ENCODE measurements at places on chromosomes 6 and 20.

DNA sequence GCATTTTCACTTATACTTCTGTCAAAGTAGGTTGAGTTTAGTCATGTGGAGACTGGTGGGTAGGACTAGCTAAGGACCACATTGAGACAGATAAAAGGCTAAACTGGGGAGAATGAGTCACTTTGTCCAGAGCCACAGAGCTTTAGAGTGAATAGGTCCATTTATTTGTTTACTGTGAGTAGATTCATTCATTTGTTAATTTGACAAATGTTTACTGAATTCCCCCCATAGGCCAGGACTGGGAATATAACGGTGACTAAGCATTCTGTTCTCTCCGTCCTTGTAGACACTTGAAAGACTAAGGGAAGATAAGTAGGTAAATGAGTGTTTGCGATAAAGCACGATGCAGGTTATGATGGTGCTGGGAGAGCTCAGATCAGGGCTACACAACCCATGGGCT lies 699.7 kb upstream of the ID4 start:
- no peak for DNase-seq

- DNase-seq = no peak
Observed at GRCh38 chr6:156310701-156311100, 466.5 kb upstream of the ARID1B start.

DNA sequence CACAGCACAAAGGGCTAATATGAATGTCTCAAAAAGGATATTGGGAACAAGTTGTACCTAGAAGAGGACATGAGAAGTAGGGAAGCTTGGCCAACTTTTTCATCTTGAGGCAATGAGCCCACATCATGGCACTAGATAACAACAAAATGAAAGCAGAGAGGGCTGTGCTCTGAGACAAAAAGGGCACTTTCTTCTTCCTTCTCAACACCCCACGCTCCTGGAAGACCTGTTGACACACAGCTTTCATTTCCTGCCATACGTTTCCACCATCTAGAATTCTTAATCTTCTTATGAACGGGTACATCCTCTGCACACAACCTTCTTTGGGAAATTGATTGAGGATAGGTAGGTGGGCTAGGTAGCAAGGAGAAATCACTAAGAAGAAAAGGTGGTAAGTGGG lies 187.8 kb upstream of the STXBP5 start:
- DNase-seq = no peak

DNA sequence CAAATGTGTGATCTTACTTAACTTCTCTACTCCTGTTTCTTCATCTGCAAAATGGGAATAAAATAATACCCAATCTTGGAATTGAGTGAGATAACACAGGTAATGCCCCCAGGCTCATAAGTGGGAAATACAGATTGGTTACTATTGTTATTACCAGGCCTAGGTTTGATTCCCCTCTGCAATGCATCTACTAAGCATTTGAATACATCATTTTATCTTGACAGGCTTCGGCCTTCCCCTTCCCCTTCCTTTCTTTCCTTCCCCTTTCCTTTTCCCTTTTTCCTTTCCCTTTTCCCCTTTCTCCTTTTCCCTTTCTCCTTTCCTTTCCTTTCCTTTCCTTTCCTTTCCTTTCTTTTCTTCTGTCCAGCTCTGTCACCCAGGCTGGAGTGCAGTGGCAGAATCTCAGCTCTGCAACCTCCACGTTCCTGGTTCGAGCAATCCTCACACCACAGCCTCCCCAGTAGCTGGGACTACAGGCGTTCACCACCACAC lies 7.3 kb upstream of the HNF4A start:
- no peak for DNase-seq

DNA sequence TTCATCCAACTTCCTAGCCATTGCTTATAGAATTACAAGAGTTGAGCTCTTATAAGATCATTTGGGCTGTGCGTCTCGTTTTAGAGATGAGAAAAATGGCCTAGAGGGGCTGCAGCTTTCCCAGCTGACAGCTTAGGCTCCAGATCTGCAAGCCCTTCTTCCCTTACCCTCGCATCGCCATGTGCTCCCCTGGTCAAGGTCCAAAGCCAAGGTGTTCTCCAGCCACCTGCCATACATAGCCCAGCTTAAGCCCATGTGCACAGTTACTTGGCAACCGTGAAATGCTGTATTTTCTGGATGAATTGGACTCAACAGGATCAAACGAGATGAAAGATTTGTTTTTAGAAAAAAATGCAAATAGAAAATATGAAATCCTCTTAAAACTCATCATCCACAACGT lies 7.9 kb downstream of the MAP3K4 start:
- no peak for DNase-seq

DNA sequence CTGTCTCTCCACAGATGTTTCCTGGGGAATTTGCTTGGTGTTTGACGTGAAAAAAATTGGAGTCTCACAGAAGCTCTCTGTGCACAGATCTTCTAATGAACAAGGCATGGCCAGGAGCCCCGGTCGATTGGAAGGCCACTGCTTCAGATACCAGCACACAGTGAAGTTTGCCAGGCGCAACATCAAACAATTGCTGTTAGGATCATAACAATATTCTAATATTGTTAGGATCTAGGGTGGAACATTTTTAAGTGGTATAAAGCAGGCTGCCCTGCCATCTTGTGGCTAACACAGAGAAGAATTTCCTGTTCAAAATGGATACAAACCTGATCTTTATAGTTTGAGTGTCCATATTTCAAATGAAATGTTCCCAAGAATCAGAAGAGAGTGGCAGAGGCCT lies 64.1 kb downstream of the C6orf118 start:
- peak; percentile 60 for DNase-seq

DNA sequence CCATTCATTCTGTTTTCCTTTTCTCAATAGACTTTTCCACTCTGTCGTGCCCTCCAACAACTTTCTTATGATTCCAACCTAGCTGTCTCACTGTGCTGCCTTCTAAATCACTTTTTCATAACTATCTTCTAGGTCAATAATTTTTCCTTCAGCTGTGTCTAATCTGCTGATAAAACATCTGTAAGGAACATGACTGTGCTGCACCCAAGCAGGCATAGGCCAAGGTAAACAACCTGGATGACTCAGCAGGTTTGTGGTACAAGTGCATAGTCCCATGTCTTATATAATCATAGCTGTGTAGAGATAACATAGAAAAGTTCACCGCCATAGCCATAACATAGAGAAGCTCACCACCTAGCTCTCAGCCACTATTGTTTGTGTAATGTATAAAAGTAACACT lies 332.3 kb downstream of the PLCB1 start:
- no peak for DNase-seq

GRCh38 chr20:31974951-31975487 lies 7.1 kb downstream of the XKR7 start:
- DNase-seq = no peak

GRCh38 chr6:110358553-110359160 lies 508 bp upstream of the METTL24 start:
- no peak for DNase-seq

DNA sequence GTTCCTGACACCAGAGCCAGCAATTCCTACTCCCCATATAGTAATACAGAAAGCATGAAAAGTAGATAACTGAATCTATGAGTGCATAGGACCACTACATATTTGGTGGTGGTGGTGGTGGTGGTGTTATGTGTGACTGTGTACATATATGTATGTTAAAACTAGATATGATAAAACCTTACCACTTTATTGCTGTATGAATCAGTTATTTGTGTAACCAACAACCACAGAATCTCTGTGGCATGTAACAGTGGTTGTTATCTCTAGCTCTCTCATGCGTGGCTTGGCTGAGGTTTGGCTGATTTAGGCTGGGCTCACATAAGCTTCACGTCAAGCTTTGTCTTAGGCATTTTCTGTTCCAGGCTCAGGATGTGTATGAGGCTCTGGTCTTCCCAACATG lies 55.7 kb downstream of the PLCB1 start:
- peak; percentile 35 for DNase-seq

DNA sequence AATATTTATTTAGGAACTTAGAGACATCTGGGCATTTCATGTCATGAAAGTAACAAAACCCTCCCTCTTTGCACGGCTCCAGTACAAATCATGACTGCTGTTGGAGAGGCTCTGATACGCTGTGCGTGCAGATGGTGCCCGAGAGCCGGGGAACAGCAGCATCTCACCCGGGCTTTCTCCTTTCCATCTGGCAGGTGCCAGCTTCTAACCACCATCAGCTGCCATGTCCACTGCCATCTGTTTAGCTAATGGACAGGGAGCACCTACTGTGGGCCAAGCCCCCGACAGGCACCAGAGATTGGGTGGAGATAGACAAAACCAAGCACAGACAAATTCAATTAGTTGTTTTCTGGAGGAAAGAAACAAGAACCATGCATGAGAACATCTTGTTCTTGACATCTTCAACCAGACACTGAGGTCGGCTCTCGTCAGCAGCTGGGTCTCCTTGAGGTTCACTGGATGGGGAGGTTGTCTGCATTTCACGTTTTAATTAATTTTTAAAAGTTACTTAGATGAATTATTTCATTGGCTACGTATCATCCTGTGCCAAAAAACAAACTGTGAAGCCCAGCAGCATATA lies 323.7 kb downstream of the THBS2 start:
- DNase-seq = no peak

DNA sequence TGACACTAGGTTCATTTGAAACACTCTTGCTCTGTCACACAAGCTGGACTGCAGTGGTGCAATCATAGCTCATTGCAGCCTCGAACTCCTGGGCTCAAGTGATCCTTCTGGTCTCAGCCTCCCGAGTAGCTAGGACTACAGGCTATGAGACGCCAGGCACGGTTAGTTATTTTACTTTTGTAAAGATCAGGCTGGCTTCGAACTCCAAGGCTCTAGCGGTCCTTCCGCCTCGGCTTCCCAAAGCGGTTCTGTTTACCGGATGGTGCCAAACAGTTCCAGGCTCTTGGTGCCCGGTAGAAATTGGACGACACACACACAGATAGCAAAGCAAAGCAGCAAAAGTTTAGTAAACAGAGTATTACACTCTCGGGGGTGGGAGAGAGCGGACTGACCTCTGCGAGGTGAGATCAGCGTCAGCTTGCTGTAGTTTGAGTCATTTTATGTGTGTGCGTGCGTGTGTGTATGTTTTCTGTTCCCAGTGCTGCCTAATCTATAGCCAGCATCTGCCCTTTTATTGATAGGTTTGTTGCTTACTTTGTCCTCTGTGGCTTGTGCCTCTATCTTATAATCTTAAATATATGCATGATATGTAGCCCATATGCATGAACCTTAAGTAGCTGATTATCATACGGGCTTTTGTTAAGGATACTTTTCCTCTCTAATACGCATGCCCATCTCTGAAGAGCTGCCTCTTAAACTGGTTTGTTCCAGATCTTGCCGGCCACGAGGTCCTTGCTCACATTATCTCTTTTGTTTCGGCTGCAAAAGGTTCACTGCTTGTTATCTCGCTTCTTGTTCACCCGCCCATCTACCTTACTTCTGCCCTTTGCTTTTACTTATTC lies 75.2 kb downstream of the OR2B2 start:
- peak; percentile 89 for DNase-seq

DNA sequence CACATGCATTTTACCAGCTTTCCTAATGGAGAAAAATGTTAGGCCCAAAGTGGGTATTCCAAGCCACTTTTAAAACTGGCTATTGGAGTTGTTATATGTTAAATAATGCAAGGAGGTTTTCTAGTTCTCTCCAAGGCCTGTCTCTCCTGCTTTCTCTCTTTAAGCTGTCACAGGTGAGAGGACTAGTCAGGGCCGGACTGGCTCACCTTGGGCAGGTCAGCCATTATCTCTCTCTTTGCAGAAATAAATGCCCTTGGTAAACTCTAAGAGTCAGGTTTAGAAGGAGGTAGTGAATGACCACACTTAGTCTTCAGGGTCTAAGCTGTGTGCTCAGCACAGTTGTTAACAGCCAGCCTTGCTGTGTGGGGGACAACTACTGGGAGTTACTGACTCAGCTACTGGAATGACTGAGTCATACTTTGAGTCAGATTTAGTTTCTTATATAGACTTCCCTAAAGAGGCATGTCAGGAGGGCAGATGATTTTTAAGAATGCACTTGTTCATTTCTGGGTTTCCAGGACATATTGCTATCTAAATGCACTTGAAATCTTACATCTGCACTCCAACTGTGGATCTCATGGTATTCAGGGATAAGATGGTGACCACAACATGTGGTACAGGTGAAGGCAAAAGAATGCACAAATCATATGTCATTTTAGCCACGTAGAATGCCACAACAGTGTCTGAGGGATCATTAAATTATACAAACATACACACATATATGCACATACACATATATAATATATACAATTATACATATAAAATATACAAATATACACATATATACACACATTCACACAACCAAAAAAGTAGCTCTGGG lies 719.4 kb downstream of the EPM2A start:
- DNase-seq = peak; percentile 88

- peak; percentile 63 for DNase-seq
Observed at GRCh38 chr20:54557806-54558590, 82.6 kb downstream of the DOK5 start.

GRCh38 chr6:134707342-134708031 lies 242.4 kb downstream of the ALDH8A1 start:
- DNase-seq = peak; percentile 74

DNA sequence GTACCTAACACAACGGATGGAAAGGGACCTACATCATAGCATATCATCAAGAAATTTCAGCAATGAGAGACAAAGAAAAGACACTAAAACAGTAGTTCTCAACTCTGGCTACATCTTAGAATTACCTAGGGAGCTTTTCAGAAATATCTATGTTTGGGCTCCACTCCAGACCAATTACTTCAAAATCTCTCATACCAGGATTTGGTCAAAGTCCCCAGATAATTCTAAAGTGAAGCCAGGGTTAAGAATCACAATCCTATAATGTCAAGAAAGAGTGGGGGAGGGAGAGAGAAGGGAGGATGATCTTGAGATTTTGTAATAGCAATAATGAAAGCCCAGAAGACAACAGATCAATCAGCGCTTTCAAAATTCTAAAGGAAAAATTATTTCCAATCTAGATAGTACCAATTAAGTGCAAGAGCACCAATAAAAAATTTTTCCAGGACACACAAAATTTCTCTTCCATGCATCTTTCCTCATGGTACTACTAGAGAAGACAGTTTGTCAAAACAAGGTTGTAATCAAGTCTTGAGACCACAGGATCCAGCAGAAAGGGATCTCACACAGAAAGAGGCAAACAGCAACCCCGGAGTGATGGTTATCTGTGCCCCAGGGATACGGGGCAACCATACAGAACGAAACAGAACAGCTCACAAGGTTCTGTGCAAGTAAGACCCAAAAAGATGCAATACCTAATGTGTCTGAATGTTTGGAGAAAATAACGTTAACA lies 152.9 kb upstream of the DST start:
- no peak for DNase-seq

DNA sequence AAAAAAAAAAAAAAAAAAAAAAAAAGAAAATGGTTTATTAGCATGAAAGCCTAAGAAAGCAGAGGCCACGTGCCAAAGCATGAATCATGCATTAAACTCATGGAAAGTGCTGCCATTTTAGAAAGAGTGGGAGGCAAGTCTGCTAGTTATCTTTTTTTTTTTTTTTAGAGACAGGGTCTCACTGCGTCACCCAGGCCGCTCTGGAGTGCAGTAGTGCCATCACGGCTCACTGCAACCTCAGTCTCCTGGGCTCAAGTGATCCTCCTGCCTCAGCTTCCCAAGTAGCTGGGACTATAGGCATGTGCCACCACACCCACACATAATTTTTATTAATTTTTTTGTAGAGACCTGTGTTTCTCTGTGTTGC lies 5.2 kb downstream of the VWA7 start:
- DNase-seq = peak; percentile 45
